ENCODE measurements at places on chromosomes 2 and 18.
A peak's percentile ranks its signal among the peaks of the same experiment; 100 is the strongest.

DNA sequence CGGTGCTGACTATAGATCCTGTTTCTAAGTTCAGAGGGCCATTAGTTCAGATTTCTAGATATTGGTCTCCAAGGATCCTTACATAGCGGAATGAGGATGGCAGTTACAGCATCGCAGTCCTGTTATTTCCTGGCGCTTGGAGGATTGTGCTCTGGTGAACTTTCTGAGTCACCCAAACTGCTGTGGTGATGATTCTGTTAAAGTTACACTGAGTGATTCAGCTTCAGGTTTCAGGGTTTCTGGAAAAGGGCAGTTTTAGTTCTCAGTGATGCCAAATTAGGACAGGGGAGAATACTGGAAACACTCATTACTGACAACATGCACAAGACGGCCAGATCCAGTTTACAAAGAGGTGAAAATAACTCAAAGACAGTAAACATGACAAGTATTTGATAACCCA is 52.1 kb upstream of the ANKRD62 start:
- DNase-seq = no peak

DNA sequence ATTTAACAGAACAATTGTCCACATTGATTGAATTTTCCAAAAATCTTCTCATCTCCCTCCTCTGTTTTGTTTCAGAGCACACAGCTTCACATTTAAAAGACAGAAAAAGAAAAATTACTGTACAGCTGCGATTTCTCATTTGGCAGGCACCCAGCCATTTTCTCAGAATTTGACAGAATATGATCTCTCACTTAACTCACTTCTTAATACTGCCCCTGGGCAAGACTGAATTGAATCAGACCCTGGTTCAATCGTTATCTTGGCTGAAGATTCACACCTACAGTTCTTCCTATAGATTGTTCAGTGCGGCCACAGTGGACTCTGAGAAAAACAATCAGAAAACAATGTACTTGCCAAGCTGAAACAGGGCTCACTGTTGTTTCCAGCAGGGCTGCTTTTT is 90.2 kb upstream of the LHCGR start:
- DNase-seq = no peak

DNA sequence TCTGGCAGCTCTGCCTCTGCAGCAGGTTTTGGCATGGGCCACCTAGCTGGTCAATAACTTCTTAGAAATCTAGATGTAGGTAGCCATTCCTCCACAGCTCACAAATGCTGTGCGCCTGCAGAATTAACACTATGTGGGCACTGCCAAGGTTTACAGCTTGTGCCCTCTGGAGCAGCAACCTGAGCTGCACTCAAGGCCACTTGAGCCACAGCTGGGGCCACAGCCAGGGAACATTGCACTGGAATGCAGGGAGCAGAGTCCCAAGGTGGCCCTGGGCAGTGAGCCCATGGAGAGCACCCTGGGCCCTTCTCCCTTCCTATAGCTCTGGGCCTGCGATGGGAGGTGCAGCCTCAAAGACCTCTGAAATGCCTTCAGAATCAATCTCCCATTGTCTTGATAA is 365.3 kb downstream of the SATB2 start:
- DNase-seq = no peak

DNA sequence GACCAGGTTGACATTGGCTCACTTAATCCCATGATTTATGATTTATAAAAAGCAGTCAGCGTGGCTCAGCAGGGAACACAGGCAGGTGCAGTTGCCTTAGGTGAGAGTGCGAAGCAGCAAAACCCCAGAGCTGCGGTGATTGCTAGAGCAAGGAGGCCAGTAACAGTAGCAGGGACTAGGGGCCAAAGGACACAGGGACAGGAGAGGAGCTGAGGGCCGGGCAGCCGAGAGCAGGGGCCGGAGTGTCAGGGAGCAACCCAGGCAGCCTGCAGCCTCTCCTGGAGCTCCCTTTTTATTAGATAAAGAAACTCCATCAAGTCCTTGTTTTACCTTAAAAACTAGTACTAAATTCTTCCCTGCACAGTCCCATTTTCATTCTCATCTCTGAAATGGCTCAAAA is 4.3 kb downstream of the MC2R start:
- no peak for DNase-seq

DNA sequence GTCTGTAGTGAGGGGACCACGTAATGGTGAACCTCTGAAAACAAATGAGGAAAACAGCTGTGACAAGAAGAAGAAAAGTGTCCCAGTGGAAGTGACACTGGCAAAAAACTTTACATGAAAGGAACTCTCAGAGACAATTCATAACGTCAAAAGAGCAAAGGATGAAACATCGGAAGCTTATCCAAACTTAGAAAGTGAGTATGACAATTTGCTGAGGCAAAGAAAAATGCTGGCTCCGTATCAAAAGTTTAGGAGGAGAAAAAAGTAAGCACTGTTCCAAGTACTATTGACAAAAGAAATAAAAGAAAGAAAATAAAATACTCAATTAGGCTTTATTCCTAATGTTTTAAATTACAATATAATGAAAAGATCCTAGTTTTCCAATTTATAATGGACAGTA is 91.3 kb downstream of the NOL10 start:
- DNase-seq = no peak

DNA sequence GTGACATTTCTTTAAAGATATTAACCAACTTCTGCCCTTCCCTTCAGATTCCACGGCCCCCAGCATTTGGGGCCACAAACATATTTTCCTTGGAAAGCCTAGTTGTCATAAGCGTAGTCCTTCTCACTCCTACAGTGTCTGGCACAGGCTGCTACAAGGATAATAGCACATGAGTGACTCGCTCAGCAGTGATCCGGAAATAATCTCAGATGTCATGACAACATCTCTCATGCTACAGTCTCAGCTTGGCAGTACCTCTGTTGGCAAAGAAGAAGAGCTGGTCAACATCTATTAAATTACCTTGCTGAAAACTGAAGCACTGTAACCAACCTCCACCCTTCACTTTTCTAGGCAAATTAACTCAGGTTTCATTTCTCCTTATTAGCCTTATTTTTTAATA is 351.7 kb downstream of the RAD51AP2 start:
- no peak for DNase-seq

DNA sequence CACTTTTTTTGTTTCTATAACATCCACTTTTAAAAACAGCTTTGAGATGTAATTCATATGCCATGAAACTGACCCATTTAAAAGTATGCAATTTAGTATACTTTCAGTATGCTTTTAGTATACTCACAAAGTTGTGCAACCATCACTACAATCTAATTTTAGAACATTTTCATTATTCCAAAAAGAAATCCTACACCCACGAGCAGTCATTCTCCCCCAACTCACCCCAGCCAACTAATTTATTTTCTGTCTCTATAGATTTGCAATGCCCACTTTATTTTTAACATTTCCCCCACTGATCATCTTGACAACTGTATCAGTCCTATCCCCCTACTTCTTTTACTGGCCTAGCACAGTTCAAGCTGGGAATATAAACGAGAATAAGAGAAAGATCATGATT is 39.1 kb downstream of the FAM98A start:
- no peak for DNase-seq

GRCh38 chr2:85091838-85092237 is 41.4 kb upstream of the TCF7L1 start:
- no peak for DNase-seq

GRCh38 chr2:219672406-219672805 is 45.0 kb downstream of the SLC4A3 start:
- no peak for DNase-seq

DNA sequence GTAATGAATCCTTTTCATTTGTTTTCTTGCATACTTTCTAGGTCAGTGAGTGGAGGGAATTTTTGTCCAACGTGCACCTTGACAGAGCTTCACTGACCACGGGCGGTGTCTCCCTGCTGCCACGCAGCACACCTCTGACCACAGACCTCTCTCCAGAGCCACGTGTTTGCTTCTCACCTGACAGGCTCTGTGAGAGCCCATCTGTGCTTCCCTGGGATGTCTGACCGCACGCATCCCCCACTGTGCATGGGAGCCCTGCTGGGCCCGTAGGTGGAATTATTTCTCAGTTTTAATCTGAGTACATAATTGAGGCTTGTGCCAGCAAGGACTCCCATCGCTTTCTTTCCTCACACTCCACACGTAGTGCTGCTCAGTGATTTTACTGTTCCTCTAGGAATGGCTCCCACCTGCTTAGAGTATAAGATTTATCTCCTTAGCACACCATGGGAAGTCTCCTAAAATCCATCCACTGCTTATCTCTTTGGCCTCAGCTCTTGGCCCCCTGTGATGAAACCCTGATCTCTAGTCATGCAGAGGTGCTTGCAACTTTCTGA is 482.6 kb downstream of the TSN start:
- peak; percentile 46 for DNase-seq

DNA sequence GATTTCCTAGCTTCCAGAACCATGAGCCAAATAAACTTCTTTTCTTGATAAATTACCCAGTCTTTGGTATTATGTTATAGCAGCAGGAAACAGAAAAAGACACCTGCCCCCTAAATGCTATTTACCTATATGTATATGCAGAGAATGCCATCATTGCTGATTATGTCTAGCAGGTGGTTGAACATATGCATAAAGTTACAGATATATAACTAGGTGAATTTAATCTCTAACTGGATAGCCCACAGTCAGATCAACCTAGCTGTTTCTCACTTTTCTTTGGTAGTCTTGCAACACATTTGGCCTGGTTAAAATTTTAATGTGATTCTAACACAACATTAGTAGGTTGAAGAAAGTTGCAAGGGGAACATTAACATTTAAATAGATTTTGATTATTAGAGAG is 7.1 kb upstream of the CERS6 start:
- no peak for DNase-seq

DNA sequence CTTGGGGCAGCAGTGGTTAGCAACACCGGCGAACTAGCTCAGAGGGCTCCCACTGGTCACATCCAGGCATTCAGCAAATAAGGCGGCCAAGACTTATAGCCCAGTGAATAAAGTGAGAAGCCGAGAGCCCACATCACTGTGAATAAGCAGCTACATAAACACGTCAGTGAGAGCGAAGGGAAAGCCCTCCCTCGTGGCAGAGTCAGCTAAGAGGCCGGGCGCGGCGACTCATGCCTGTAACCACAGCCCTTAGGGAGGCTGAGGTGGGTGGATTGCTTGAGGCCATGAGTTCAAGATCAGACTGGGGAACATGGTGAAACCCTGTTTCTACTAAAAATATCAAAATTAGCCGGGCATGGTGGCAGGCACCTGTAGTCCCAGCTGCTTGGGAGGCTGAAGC is 5.2 kb downstream of the D2HGDH start:
- no peak for DNase-seq

GRCh38 chr18:48159816-48160215 is 229.4 kb upstream of the SMAD2 start:
- DNase-seq = no peak

DNA sequence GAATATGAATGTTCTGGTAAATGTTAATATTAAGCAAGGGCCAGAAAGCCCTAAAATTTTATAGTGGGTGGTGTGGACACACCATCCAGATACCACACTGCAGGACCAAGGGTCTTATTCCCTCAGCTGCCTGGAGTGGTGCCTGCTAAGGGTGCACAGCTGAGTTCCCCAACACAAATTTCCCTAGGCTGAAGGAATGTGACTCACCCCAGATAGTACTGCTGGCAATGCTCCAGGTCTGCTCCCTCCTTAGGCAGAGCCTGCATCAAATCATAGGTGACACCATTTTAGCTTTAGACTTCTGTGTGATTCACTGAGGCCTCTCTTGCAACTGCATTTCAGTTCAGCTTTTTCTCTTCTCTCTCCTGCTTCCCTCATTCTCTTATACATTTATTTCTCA is 321.1 kb downstream of the SATB2 start:
- no peak for DNase-seq

GRCh38 chr2:238174701-238175100 is 15.9 kb downstream of the ERFE start:
- DNase-seq = no peak

Measured in iPS-NIHi11 (cell line).